ENCODE measurements at places on chromosomes 2 and 18.
A peak's percentile ranks its signal among the peaks of the same experiment; 100 is the strongest.

DNA sequence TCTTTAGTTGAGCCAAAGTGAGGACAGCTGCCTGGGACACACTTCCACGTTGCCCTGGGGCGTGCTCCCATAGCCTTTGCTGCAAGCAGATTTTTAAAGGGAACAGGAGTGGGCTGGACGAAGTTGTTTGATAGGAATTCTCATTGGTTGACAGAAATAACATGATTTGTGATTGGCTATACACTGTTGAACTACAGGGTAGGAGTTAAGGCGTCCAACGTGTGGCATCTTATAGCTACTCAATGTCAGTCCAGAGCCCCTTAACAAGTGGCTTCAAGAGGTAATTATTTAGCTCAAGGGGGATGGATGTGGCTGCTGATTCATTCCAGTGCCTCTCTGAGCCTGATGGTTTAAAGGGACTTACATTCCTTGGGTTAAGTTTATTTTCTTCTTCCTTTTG lies 65.5 kb downstream of the ACAA2 start:
- no peak for DNase-seq

- no peak for DNase-seq
Measured at GRCh38 chr2:144889348-144889747, 369.4 kb upstream of the ZEB2 start.

DNA sequence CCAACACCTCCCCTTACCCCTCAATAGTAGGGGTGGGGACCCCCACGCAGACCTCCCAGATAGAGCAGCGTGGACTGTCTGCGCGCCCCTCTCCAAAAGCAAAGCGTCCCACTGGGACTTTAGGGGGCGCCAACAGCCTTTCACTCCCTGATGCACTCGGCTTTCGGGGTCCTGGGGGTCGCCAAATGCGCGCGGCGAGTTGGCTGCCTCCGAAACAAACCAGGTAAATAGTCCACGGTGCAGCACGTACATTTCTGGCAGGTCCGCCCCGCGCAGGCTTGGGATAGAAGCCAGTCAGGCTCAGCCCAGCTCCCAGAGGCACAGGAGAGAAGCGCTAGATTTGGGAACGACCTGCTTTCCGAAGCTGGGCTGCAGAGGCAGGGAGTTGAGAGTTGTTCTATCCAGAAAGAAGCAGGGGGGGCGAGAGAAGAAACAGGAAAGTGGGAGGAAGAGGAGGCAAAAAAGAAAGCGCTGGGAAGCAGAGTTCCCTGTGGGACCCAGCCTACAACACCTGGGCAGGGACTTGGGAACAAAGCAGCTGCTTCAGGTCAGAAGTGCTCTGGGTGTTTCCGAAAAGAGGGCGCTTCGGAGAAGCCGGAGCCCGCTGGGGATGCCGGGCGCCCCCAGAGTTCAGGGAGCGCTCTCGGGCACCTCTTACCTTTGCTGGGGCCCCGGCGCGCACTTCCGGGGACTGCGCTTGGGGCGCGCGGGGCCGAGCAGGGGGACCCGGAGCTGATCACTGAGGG lies 544 bp downstream of the EVA1A start:
- peak; percentile 56 for DNase-seq

GRCh38 chr2:42032224-42032620 lies 15.6 kb upstream of the PKDCC start:
- no peak for DNase-seq

DNA sequence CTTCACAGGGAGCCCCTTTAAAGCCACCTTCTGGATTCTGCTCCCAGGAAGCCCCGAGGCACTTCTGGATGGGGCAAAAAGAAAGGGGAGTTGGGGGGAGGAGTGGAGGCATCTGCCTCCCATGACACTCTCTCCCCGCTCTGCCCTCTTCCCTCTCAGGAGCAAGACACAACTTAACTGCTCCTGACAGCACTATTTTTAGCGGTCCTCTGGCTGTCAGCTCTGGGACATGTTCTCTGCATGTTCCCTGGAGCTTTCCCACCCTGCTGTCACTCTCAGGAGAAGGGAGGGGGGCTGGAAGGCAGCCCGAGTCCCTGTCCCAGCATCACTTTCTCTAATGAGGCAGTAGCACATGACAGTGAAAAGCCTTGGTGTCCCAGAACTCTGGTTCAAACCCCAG lies 32.3 kb downstream of the PLB1 start:
- no peak for DNase-seq

- DNase-seq, result peak; percentile 11
Measured at GRCh38 chr2:186695081-186695756, 1.4 kb downstream of the FAM171B start.
